CD4-positive, alpha-beta T cell treated with Interleukin-6 at 100 ng/mL for 8 hours (primary cell): ENCODE measurements at places on chromosomes 12 and 14.

GRCh38 chr12:105167346-105167745, 59.8 kb downstream of the WASHC4 start:
- DNase-seq = no peak

GRCh38 chr12:32398816-32399369, 465 bp upstream of the FGD4 start:
- DNase-seq = no peak

- no peak for DNase-seq
These were observed 13.9 kb upstream of the KRT8 start for GRCh38 chr12:52918784-52919183.

DNA sequence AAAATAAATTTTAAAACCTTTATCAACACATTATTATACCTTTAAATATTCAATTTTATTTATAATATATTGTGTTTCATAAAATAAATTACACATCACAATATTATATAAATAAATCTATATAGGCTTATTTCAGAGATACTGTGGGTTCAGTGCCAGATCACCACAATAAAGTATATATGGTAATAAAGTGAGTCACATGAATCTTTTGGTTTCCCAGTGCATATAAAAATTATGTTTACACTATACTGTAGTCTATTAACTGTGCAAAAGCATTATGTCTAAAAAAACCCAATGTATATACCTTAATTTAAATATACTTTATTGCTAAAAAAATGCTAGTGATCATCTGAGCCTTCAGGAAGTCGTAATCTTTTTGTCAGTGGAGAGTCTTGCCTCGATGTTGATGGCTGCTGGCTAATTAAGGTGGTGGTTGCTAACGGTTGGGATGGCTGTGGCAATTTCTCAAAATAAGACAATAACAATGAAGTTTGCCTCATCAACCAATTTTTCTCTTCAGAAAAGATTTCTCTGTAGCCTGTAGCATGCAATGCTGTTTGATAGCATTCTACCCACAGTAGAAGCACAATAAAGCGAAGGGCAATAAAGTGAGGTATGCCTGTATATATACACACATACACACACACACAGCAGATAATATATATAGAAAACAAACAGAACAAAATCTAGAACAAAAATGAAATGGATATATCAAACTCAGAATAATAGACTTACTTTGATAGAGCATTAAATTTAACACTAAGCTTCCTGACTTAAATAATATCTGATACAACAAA, 32.4 kb downstream of the CCDC59 start:
- no peak for DNase-seq

- DNase-seq = no peak
These were observed 32.0 kb downstream of the LRIG3 start for GRCh38 chr12:58888131-58888783.

- no peak for DNase-seq
These were observed 89.3 kb upstream of the SLC38A4 start for GRCh38 chr12:46915082-46915481.

- no peak for DNase-seq
These were observed 173.5 kb downstream of the ANO6 start for GRCh38 chr12:45389426-45389825.

GRCh38 chr14:64845878-64846277, 33.8 kb downstream of the SPTB start:
- no peak for DNase-seq

GRCh38 chr12:87883806-87884205, 145.4 kb downstream of the C12orf50 start:
- DNase-seq = no peak

GRCh38 chr14:51328772-51329353, 88.8 kb downstream of the TMX1 start:
- no peak for DNase-seq

GRCh38 chr12:3253682-3254275, 176.6 kb downstream of the TSPAN9 start:
- no peak for DNase-seq

DNA sequence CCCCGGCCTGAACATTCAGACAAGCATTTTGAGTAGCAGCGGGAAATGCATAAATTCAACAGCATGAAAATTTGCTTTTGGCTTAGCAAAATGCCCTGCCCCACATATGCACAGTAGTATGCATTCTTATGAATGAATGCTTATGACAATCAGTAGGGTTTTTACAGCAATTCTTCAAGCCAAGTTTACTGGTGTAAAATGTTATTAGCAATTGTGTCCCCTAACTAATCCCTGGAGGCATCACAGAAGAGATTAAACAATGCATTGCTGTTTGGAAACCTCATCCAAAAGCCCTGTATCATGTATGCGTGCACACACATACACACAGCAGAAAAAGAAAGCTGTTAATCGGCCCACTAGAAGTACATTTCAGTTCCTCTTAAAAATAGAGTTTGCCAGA, 406.5 kb downstream of the LRIG3 start:
- DNase-seq = no peak

DNA sequence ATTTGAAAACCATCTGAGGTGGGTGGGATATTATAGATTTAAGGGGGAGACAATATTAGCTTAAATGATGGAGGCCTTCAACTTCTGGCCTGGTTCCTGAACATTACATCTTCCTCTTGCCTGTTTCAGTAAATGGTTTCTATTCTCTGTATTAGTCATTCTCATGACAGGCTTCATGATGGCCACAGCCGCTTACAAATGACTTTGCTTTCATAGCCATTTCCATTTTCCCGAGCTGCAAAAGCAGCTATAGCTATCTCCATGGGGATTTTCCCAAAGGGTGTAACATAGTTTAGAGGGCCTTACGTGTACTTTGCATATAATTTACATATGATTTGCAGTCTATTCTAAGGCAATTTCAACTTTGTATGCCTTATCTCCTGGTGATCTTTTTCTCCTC, 121.8 kb downstream of the NRXN3 start:
- no peak for DNase-seq

DNA sequence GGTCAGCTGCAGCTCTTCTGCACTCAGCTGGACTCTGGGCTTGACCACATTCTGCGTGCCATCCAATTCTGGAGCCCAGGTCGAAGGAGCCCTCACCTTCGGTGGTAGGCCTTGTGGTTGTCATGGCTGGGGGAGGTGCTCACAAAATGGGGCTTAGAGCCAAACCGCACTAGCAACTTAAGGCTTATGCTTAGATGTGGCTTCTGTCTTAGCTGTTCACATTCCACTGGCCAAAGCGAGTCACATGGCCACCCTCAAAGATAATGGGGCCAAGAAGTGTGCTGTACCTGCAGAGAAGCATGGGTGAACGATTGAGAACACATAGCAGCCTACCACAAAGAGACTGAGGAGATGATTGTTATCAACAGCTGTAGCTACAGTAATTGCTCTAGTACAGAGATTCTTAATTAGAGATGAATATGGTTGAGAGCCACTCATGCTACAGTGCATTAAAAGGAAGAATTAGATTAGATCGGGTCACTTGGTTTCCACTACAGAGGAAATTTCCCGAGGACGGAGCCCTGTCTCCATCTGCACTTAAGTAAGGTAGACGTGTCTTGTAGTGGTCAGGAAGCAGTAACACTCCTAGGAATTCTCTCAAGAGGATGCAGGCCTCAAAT, 334.6 kb upstream of the FKBP4 start:
- DNase-seq = no peak

DNA sequence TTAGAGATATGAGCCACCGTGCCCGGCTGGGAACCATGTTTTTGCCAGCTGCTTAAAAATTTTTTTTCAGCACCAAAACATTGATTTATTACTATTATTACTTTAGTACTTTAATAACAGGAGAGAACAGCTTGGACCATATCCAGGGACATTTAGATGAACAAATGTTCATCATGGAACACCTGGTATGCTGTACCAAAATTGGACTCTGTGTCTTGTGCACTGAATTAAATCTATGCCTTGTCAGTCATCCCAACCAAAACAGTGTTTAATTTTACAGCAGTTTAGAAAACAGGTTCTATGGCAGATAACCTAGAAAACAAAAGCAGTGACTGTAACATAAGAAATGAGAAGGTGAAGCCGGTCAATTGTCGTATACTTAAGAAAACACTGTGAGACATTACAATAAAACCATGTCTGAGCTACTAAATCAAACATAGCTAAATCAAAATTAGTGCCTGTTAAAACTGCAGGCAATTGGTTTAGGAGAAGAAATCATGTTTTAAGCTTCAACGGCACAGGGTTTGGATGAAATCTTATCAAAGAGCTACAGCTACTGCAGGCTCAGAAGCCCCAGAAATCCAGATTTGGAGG, 58.2 kb upstream of the PYGL start:
- DNase-seq = no peak

DNA sequence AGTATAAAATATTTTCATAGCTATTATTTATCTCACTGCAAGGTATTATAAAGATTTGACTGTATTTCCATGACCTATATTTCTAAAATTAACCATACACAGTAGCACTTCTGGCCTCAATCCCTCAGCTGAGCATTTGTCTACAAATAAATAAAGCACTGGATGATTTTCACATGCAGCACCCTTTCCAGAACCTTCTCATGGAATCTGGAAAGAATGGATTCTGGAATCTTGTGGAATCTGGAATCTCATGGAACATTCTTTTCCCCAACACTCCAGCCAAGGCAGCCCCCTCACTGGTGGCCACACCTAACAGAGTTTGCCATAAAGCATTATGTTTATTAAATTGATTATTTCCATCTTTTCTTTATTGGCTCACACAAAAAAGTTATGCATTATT, 199.2 kb downstream of the MSRB3 start:
- no peak for DNase-seq

DNA sequence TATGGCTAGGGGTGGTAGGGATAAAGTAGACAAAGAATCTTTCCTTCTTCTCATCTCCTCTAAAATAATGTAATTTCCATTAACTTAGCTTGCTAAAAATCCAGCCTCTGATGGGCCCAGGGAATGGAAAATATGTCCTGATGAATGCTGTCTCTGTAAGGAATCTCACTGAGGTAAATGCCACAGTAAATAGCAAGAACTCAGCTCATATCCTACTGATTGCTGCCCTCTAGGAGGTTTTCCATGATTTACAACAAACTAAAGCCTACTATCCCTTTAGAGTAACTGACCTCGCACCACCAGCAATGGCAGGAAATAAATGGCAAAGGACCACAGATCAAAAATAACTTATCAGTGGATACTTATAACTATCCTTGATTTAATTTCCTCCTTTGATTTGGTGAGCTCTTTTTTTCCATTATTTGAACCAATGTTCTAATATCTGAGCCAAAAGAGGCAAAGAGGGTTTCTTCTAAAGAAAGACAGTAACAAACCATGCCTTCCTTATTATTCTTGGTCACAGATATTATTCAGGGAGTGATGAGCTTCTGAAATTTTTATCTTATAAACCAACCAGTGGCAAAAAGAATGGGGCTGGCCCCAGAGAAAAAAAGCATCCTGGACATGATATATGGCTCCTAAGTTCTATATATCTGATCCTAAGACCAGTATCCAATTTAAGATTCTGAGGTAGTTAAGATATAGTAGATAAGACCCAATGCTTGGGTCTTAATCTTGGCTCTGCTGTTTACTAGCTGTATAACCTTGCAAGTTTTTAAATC, 43.8 kb downstream of the SENP1 start:
- DNase-seq = no peak

DNA sequence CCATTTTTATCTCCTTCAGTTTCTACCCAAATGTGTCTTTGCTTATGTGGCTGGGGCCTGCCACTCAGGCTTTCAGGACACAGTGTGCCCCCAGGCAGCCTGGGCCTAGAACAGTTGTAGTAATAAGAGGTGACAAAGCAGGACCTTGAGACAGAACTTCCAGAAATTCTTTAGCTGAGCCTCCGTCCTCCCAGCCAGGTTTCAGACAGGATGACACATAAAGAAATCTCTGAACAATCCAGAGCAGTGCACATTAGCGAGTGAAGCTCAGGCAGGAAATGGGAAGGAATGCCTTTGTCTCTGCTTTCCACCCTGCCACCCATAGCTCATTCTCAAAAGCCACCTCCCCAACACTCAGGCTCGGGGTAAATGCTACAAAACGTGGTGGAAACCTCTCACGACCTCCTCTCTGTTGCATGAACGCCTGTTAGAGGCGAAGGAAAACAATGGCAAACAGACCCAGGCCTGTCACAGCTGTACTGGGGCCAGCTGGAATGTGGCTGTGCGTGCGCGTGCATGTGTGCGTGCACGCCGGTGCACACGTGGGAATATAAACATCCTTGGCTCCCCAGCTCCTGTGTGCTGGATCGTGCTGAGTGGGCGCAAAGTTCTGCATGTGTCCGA, 286.7 kb downstream of the ZFP36L1 start:
- DNase-seq = no peak

GRCh38 chr14:56150645-56151345, 32.6 kb downstream of the PELI2 start:
- no peak for DNase-seq

- DNase-seq = no peak
These were observed 79.2 kb downstream of the PTCSC3 start for GRCh38 chr14:36097356-36097755.

DNA sequence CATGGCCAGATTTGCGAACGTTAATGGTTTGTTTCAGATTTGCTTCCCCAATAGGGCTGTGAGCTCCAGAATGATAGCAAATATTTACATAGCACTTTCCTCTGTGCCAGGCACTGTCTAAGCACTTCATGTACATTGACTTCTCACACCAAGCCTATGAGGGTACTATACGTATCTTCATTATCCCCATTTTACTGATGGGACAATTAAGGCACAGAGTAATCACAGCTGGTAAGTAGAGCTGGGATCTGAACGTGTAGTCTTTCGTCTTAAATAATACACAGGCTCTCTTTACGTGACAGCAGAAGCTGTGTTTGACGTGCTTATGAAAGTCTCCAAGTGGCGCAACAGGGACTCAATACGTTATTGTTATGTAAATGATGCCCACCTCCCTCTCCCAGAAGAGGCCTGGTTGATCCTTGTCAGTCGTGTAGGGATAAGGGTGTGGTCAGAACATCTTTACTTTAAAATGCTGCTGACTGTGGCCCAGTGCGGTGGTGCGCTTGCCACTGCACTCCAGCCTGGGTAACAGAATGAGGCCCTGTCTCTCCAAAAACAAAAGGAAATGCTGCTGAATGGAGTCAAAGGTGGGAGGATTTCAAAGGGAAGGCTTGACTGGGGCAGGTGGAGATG, 66.3 kb upstream of the TCL1B start:
- no peak for DNase-seq

DNA sequence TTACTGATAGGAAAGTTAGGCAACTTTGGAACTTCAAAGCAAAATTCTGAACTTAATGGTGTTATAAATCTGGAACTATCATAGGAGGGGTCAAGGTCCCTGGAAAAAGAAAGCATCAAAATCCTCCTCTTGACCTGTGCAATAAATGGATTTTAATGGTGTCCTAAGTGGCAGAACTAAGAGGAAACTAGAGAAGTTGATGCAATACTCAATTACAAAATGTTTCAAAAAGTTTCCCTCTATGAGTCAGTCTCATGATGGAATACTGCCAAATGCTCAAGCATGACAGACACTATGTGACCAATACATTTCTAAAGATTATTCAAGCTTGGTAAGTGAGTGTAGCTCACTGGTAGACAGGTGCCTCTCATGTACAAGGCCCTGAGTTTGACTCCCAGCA, 47.7 kb upstream of the ERGIC2 start:
- no peak for DNase-seq

- DNase-seq = no peak
These were observed 77.4 kb downstream of the KCNK13 start for GRCh38 chr14:90139199-90139598.
